ENCODE measurements at places on chromosomes 7 and 10.

GRCh38 chr10:13515467-13515866, 13.3 kb downstream of the BEND7 start:
- no peak for DNase-seq

GRCh38 chr7:35714862-35715261, 19.9 kb upstream of the HERPUD2 start:
- no peak for DNase-seq

- no peak for DNase-seq
These were observed 45.8 kb downstream of the PRR15 start for GRCh38 chr7:29609162-29610037.

DNA sequence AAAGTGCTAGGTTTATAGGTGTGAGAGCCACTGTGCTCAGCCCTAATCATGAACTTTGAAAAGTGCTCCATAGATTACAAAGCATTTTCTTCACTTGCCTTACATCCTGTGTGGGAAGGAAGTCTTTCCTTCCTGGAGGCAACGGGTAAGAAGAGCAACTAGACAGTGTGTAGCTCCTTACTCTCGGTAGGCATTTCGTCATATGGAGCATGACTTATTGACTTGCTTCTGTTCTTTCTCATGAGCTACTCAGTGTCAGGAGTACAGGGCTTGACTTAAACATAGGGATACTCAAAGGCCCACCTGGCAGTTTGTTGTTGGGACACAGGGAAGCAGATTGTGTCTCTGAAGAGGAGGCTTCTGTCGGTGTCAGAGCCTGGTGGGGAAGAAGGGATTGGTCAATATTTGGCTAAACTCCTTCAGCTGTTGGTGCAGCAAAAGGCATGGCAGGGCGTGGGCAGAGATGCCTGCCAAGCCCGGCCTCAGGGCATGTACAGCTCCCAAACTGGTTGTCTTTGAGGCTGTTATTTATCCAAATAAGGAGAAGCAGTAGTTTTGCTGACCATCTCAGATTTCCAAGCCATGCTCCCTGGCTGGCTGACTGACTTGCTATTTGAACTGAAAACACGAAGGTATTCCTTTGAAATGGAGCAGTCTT, 248.9 kb downstream of the KIAA1217 start:
- no peak for DNase-seq

DNA sequence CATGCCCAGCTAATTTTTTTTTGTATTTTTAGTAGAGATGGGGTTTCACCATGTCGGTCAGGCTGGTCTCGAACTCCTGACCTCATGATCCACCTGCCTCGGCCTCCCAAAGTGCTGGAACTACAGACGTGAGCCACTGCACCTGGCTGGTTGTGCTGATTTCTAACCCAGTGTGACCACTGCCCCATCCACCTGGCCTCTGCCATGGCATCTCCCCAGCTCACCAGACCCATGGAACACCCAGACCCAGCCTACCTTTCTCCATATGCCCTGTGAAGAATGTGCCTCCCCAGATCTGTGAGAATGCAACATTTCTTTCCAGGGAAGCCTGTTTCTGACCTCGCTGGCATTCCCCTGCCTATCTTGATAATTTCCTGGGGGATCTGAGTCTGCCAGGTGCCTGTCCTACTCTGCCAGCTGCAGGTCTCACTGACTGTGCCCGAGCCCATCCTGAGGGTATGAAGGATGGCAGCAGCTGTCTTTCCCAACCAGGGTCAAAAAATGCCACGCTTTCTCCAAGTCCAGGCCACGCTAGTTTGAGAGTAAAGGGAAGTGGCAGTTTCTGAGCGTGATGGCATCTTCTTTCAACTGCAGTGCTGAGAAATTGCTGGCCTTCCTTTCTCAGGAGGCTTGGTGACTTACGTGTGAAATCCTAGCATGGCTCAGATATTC, 324.4 kb upstream of the ZNF32 start:
- no peak for DNase-seq

GRCh38 chr7:137169282-137169698, 174.2 kb downstream of the PTN start:
- DNase-seq, result no peak

DNA sequence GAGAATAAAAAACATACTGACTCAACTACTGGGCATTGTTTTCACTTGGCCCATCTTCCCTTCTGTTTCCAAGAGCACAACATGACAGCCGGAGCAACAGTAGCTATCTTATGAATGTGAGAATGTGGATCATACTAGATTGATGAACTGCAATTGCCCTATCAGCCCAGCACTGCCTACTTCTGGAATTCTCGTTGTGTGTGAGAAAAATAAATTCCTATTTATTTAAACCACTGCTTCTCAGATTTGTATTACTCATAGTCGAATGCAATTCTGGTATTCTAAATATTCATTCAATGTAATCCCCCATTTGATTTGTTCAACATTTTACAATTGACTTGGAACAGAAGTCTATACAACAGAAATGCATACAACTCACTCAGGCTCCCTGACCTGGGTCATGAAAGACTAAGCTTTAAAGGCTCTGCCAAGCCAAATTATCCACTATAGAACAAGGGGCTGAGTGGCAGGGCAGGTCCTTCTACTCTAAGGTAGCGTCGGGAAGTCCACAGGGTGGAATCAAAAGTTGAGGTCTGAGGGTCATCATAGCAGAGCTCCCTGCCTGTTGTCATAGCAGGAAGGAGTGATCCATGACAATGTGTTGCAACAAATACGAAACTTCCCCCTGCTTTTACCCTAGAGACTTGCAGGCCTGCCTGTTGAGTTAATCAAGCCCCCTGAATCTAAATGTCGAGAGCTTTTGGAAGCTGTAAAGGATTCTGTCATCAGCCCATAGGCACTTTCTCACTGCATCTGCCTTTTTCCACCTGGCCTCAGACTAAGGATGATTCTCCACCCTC, 12.4 kb upstream of the JAZF1 start:
- DNase-seq, result no peak

DNA sequence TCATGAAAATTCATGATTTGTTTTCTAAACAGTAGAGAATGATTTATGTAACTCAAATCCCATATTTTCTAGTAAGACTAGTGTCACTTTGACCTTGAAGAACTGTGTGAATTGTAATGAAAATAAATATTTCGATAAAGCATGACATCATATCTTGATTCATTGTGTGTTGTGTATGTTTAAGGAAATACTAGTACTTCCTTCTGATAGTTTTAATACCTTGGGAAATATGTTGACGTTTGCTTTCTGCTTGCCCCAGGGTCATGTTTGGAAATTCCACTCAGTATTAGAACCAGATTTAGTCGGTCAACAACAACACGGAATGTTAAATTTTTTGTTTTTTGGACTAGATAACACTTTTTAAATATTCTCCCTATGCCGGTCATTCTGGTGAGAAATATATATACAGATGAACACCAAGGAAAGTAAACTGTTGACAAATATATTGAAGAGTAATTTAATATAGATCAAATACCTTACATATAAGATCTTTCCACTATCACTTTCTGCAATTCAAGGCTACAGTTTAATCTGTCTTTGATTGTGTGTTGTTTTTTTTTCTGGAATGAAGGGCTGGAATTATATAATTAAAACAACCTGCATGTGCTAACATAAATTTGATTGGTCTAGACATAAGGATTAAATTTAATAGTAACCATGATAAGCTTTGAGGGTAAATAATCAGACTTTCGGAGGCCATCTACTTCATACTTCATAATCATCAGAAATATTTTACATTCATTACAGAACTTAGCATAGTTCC, 126.2 kb downstream of the MDFIC start:
- DNase-seq, result no peak

GRCh38 chr10:79063071-79063491, 5.7 kb upstream of the ZMIZ1 start:
- no peak for DNase-seq

Measured in stimulated activated effector memory CD8-positive, alpha-beta T cell treated with anti-CD3 and anti-CD28 coated beads, Interleukin-12 subunit alpha, Interleukin-12 subunit beta, amount 100 ng/mL, for 72 hours (primary cell).